Left renal cortex interstitium (tissue), 4 donors: ENCODE measurements at places on chromosomes 3 and 15. TPM values are rescaled to one million over a fixed set of nuclear protein-coding genes. Genes with fewer than 3 reads are reported as not detected.

GRCh38 chr3:88960019-88960418, 147.4 kb upstream of the EPHA3 start:
- no peak for DNase-seq

DNA sequence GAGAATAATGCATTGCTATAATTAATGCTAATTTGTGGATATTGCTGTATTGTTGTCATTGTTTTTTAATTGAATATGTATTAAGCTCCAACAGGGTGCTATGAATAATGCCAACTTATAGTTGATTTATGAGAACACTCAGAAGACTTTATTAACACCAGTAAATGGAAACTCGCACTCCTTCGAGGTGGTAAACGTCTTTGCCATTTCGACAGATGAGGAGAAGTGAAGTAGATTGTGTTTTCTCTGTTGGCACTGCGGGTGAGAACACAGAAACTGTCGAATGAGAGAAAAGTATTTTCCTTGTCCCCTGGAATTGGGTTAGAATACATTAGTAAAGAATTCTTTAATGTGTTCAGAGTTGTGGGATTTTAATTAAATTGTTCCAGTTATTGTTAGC, 354.5 kb downstream of the LPP start:
- DNase-seq = no peak

DNA sequence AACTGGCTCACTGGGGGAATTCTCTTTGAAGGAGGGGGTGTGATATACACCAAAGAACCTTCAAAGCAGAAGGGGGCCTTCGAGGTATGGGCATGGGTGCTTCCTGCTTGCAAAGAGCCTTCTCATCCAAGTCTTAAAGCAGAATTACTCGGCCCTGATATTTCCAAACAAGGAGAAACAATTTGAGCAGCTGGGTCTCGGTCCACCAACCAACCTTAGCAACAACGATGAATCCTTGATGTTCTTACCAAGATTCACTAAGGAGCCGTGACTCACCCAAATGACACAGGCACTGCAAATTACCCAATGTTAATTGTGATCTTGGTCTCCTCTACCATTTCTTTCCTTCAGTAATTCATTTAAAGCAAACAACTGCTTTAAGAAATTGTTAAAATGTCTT, 7.7 kb downstream of the HOMER2 start:
- DNase-seq = no peak

DNA sequence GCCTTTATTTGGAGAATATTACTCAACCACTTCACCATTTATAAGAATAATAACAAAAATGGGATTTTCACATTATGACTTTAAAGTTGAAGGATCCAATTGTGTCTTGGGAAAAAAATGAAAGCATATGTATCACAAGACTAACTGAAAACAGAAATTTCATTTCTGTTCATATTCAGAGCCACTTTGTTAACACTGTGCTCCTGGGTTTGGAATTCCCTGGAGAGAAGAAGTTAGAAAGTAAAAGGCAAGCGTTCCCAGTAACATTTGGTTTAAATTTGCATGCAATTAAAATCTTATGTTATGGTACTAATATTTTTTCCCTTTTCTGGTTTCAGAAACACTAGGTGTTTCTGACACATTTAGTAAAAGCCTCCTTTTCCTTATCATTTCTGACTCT, 230.8 kb downstream of the RBMS3 start:
- no peak for DNase-seq

GRCh38 chr15:100457201-100457600, 71.5 kb downstream of the CERS3 start:
- DNase-seq = no peak

GRCh38 chr3:14640734-14641133, 10.8 kb upstream of the CCDC174 start:
- no peak for DNase-seq

GRCh38 chr15:80208758-80209734, 43.0 kb downstream of the CTXND1 start:
- no peak for DNase-seq

GRCh38 chr15:70101459-70102113, 3.9 kb upstream of the TLE3 start:
- peak; percentile 92 for DNase-seq

GRCh38 chr15:69987492-69988489, 109.9 kb downstream of the TLE3 start:
- no peak for DNase-seq

- DNase-seq = no peak
Measured at GRCh38 chr3:150147776-150148175, 177.1 kb upstream of the PFN2 start.

KNL1 gene
- polyA plus RNA-seq = 28.5 TPM

PARP15 gene
- 0.32 TPM for polyA plus RNA-seq

CGNL1 gene
- polyA plus RNA-seq = 67.1 TPM

RARRES1 gene
- polyA plus RNA-seq = 13.6 TPM
